Activated CD8-positive, alpha-beta T cell treated with anti-CD3 and anti-CD28 coated beads, Interleukin-2, amount 10 ng/mL, durations not matched to agents 7 days and 5 days (primary cell): ENCODE measurements at places on chromosomes 5 and 9. TPM values are rescaled to one million over a fixed set of nuclear protein-coding genes. Genes with fewer than 3 reads are reported as not detected.

SPINK4 gene
- not detected for total RNA-seq

GRCh38 chr5:164868761-164869160 is 1363.3 kb downstream of the MAT2B start:
- DNase-seq = no peak

LCN12 gene
- 1.7 TPM for total RNA-seq

GPR151 gene
- total RNA-seq = not detected

MRPS27 gene
- 48.2 TPM for total RNA-seq

NAIP gene
- total RNA-seq = 11.1 TPM

TPPP gene
- total RNA-seq = 0.08 TPM

- DNase-seq = no peak
Measured at GRCh38 chr5:135460246-135461033, 8.3 kb upstream of the TIFAB start.

DNA sequence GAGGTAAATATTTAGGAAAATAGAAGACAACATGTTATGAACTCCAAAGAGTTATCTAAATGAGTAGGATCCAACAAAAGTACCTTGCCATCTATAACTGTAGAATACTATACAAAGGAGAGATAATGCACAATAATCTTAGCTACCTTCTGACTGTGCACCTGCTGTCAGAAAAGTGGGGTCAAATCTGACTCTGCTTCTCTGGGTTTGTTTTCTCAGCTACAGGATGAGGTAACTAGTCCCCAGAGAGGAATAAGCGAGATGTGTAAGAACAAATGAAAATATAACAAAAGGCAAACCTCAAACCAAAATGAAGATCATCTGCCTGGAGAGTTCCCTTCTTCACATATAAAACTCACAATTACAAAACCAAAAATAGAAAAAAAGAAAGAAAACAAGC is 204.8 kb downstream of the DCP2 start:
- DNase-seq = no peak

DNA sequence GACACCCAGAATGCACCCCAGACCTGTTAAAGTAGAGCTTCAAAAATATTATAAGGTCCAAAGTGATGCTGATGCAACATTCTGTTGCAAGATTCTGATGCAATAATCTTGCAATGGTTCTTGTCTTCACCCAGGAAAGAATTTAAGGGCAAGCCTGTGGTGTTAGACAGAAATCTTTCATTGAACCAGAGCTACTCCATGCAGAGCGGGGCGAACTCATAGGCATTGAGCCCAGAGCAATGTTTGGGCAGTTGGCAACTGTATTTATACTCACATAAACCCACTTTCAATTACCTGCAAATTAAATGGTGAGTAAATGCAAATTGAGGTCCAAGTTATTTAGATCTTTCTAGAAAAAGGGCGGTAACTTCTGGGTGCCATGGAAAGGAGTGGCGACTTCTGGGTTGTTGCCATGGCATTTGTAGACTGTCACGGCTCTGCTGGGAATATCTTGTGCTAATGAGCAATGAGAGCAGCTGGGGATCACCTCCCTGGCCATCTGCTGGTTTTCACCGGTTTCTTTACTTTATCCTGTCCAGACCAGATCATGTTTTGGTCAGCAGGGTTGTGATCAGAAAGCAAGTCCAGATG is 163.4 kb downstream of the ICE1 start:
- DNase-seq = no peak

FAT2 gene
- total RNA-seq = not detected

DNA sequence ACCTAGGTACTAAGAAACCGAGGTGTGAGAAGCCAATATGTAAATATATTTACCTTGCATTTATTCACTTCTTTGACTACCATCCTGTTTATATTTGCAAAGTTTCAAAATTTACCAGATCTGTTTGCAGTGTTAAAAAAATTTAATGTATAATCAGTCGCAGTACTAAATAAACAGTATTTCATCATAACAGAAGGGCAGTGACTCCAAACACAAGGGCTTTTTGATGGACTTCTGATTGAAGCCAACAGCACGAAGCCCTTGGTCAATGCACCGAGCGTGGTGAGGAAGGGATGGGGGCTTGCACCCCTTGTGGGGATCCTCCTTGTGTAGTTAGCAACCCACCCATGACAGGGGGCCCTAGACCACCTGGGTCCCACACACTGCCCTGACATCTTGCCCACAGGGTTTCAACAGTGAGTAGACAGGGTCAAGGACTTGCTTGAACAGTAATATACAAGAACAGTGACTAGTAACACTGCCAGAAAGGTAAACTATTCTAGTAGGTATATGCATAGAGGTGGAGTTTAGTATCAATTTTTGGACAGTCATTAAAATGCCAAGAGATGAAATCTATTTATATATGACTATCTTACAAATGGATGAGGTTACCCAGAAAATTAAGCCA is 52.6 kb upstream of the TBC1D9B start:
- no peak for DNase-seq

DNA sequence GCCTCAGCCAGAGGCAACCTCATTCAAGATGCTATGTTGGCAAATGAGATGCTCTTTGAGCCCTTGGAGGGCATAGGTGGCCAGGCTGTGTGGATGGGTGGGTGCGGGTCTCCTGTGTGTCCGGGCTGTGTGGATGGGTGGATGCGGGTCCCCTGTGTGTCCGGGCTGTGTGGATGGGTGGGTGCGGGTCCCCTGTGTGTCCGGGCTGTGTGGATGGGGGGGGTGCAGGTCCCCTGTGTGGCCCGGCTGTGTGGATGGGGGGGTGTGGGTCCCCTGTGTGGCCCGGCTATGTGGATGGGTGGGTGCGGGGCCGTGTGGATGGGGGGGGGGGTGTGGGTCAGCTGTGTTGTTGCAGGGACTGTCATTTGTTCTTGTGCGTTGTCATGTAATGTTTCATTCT is 136.6 kb upstream of the COL5A1 start:
- no peak for DNase-seq

DNA sequence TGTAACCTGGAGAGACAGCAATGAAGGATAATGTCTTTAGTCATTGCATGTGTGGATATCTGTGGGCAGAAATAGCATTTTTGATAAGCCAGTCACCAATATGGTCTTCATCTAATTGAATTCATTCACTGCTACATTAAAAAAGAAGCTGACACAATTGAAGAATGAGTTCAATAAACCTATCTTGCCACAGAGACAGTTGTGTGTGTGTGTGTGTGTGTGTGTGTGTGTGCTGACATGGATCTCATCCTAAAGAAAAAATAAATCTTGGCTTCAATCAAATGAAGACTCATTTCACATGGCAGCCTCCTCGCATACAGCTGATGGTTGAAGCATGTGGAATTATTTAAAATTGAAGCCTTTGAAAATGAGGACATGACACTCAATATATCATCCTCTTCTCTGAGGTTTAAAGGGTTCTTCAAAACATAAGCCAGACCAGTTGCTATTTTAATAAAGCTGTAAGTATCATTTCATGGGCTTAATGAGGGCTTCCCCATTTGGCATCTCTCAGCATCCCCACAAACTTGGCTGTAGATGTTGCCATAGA is 118.5 kb upstream of the PTPN3 start:
- DNase-seq = no peak

DNA sequence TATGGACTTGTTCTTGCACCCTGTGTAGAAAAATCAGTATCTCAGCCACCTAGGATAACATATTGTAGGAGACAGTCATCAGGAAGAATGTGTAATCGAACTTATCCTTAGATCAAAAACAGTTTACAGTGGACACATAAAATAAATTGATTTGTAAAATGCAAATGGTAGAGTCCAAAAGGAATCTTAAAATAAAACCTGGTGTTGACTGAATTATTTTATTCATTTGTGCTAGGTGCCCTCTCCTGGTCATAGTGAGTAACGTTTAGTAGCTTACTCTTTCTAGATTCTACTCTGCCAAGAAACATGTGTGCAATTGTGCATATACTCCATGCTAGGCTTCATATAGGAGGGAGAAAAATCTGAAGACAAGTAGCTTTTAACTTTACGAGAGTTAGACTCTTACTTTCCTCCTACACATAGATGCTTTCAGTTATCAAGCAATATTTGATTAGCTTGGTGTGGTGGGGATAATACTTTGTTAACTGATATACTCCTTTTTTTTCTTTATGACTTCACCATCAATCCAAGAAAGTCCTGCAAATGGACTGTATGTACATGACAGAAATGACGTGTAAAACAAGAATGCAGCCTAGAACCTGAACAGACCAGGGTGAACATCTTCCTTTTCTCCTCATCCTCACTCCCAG is 23.7 kb upstream of the LOX start:
- no peak for DNase-seq

- DNase-seq = no peak
Measured at GRCh38 chr5:3393122-3393919, 202.3 kb upstream of the IRX1 start.

ARL14EPL gene
- not detected for total RNA-seq
